ENCODE measurements at places on chromosomes 7 and 10.

GRCh38 chr10:120382360-120382759 lies 74.7 kb upstream of the PLPP4 start:
- DNase-seq, result no peak

GRCh38 chr10:7545261-7545660 lies 121.5 kb downstream of the ITIH5 start:
- no peak for DNase-seq

DNA sequence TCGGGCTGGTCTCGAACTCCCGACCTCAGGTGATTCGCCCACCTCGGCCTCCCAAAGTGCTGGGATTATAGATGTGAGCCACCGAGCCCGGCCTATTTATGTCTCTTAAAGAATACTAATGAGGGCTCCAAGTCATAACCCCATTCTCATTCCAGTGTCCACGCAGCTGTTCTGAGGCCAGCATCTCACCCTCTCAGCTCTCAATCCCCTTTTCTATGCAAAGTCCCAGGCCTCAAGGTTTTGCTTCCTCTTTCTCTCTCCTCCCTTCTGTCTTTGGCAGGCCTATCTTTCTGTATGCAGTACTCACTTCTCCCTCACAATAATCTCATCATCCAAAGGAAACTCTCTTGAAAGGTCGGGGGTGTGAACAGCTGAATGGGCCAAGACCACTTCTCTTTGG lies 28.0 kb upstream of the VSIR start:
- DNase-seq, result no peak

GRCh38 chr10:72221278-72221677 lies 5.2 kb upstream of the ASCC1 start:
- DNase-seq, result no peak

DNA sequence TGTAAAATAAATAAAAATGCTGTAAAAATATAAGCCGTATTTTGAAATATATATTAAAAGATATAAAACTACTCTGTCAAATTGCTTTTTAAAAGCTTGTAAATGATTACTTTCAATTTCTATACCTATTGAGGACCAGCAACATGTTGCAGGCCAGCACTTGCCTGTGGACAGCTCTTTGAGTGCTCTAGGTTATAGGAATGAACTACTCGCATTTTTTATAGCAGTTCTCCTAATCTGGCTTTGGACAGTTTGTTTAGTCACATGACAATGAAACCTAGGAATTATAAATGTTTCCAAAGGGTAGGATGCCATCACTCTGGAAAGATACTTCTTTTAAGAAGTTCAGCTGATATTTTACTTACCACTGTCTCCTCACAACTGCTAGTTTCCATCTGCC lies 117.7 kb upstream of the PTPRZ1 start:
- DNase-seq, result no peak

GRCh38 chr7:1411414-1411813 lies 47.9 kb downstream of the MICALL2 start:
- DNase-seq, result no peak

- DNase-seq, result no peak
These were observed 4.9 kb upstream of the PHKG1 start for GRCh38 chr7:56097700-56098099.

DNA sequence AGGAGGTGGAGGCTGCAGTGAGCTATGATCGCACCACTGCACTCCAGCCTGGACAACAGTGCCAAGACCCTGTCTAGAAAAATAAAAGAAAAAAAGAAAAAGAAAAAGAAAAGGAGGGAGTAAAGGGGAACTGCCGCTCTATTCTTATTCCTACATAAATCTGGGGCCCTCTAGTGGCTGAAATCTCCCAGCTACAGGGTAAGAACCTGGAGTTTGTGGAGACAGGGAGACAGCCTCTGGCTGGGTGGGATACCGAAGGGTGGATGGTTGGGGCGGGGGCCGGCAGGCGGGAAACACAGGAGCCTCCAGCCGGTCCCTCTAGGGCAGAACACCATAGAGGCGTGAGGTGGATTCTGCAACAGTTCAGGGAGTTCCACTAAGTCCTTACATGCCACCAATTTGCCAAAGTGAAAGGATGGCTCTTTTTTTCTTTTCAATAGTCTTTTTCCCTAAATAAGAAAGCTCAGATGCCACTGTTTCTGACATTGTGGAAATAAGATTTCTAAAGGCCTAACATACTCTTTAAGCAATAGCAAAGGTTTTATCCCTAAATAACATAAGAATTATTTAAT lies 117.3 kb downstream of the SVIL start:
- DNase-seq, result peak; percentile 29

DNA sequence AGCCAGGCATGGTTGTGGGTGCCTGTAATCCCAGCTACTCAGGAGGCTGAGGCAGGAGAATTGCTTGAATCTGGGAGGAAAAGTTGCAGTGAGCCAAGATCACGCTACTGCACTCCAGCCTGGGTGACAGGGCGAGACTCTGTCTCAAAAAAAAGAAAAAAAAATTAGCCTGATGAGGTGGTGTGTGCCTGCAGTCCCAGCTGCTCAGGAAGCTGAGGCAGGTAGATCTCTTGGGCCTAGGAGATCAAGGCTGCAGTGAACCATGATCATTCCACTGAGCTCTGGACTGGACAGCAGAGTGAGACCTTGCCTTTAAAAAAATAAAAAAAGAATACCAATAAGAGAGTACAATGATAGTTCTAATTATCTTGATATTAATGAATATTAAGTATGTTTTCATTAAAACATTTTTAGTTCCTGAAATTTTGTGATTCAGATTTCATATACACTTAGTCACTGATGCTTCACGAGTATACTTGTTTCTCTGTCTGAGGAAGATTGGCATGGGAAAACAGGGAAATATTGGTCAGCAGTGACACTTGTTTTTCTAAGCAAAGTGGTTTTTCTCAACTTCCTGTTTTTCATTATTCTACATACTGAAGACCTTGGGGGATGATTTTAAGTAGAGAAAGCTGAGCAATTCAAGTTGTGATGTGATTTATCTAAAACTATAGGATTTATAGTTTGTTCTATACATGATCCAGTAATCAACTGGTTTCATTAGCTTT lies 76.8 kb downstream of the ADK start:
- peak; percentile 15 for DNase-seq

GRCh38 chr10:92755725-92756124 lies 66.0 kb downstream of the HHEX start:
- no peak for DNase-seq

DNA sequence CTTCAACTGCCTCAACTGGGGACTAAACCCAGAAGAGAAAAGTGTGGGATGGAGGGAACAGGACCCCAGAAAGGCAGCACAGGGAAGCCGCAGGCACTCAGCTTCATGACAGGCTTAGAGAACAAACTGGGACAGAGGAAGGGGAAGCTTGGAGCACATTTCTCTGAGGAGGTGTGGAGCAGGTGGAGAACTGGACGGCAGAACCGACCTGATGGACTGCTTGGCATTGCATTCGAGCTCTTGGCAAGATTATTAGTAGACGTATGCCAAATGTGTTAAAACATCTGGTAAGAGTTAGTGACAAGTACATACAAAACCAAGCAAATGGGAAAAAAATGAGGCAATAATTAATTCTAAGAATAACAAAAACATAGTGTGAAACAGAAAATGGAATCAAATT lies 335.7 kb downstream of the SFMBT2 start:
- no peak for DNase-seq

DNA sequence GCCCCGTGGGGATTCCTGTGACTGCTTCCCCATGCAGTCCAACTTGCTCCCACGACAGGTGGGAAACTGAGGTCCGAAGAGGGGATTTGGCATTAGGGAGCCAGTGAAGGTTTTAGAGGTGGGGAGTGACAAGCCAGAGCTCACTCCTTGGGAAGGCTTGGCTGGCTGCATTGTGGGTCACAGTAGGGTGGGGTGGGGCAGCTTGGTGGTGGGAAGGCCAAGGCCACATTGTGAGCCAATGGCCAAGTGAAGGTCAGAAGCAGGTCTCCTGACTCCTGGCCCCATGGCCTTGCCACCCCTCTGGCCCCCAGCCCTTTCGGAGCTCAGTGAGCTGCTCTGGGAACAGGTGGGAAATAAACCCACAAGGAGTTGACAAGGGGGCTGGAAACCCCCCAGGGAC lies 2.5 kb downstream of the C10orf105 start:
- no peak for DNase-seq

GRCh38 chr7:56092789-56093531 lies at the start of gene PHKG1:
Gene PHKG1 (minus strand): TSS chr7:56092952. CDS start chr7:56088941, 4,011 bp downstream.
- DNase-seq, result peak; percentile 87

DNA sequence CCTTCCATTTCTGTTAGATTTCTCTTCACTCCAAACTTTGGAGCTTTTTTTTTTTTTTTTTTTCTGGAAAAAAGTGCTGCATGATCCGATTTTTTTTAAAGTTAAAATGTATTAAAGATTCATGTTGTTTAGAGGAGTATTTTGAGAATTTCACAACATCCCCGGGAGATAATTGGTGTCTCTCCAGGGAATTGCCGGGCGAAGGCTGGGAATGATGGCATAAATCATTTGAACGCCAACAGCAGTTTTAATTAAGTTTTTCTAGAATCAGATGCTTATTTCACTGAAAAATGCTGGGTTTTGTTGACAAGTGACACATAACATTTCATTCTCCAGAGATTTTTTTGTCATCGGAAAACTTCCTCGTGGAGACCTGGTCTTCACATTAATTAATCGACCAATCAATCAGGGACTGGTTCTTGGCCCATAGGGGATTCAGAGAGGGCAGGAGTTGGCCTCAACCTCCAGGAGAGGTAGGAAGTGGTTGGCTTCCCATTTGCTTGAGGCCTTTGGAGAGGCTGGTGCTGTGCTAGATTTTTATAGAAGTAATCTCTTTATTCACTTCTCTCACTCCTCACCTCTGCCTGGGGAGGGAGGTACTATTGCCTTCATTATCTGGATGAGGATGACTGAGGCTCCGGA lies 439.4 kb downstream of the TYW1 start:
- no peak for DNase-seq

- no peak for DNase-seq
These were observed 22.4 kb upstream of the EGFR start for GRCh38 chr7:54996391-54996790.

- no peak for DNase-seq
These were observed 4.5 kb upstream of the AIFM2 start for GRCh38 chr10:70137135-70137534.

DNA sequence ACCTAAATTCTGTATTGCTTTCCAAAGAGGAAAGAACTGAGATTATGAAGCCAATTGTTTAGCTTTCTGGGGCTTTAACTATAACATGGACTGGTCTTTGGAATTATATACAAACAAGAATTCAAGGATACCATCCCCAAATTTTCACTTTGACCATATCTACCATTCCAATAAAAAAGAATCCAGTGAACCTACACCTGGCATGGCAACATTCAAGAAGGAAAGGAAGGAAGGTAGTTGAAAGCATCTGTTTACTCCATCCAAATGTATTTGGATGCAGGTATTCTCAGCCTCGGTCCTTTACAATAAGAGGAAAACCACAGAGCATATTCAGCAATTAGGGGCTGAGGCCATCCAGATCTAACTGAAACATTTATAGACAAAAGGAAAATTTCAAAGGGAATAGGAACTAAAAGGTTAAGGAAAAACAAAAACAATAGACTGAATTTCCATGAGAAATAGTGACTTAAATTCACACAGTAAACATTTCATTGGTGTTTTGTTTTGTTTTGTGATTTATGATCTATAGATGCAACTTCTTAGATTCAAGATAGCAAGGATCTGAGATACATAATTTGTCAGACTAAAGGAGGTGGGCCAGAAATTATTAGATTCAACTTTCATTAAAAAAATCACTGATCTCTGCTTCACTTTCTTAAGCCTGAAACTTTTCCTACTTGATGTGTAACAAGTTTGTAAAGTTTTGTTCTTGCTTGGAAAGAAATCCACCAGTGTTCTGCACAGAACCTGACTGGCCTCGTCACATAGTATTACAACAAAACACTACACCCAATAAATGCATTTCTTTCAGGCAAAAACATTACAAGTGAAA lies 12.7 kb downstream of the SKIDA1 start:
- DNase-seq, result no peak

- no peak for DNase-seq
These were observed 9.4 kb downstream of the TMEM273 start for GRCh38 chr10:49178489-49179471.

DNA sequence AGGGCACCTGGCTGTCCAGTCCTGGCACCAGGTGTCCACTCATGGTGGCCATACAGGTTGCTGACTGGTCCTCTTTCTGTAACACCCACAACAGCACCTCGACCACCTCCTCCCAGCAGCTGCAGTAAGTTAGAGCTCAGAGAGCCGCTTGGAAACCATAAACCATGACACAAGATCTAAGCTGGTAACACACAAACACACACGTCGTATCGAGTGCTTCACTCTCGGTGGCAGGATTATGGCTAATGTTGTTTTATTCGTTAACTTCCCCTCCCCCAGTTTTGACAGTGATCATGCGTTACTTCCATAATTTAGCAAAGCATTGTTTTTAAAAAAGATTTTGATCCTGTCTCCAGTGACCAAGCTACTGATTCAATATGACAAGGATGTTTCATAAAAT lies 59.7 kb downstream of the CAMK2B start:
- DNase-seq, result no peak

- no peak for DNase-seq
These were observed 39.6 kb downstream of the COPG2 start for GRCh38 chr7:130628901-130629300.

DNA sequence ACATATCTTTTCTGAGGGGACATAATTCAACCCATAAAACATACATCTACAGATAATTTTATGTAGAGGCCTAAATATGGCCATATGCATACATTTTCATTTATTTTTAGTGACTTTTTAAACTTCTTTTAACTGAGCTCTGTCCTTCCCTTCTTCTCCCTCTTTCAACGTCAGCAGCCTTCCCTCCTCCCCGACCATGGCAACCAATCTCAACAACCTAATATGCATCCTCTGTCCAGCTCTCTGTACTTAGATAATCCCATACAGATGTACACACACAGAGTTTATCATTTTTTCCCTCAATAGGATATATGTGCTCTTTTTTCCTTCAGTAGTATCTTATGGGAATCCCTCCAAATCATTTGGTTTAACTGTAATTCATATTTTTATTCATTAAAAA lies 94.3 kb downstream of the CCDC71L start:
- no peak for DNase-seq

GRCh38 chr10:72186258-72186981 lies 29.4 kb upstream of the ANAPC16 start:
- peak; percentile 31 for DNase-seq

- DNase-seq, result peak; percentile 83
These were observed 2.1 kb downstream of the KIF5B start for GRCh38 chr10:32054094-32054493.

GRCh38 chr7:93902777-93903423 lies 3.5 kb upstream of the GNGT1 start:
- peak; percentile 20 for DNase-seq

- no peak for DNase-seq
These were observed 18.2 kb upstream of the CHST3 start for GRCh38 chr10:71945819-71946474.

DNA sequence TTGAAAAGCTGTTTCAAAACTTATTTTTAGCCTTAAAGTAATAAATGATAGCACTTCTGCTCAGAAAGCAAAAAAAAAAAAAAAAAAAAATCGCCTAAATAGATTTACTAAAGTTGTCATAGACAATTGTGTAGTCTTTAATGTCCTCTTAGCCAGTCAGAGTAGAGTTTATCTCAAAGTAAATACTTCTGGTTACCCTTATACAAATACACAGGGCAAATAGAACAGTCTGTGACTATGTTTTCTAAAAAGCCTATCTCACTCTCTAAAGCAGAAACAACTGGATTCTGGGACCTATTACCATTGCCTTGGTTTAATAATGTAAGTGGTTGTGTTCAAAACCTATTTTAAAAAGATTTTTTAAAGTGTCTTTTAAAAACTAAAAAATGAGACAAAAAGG lies 156.2 kb upstream of the THSD7A start:
- DNase-seq, result no peak

- DNase-seq, result no peak
These were observed 89.3 kb downstream of the LYZL2 start for GRCh38 chr10:30540276-30540675.

Measured in globus pallidus (tissue), 1 donor.